T-helper 2 cell (primary cell): ENCODE measurements at places on chromosomes 1 and 21.

DNA sequence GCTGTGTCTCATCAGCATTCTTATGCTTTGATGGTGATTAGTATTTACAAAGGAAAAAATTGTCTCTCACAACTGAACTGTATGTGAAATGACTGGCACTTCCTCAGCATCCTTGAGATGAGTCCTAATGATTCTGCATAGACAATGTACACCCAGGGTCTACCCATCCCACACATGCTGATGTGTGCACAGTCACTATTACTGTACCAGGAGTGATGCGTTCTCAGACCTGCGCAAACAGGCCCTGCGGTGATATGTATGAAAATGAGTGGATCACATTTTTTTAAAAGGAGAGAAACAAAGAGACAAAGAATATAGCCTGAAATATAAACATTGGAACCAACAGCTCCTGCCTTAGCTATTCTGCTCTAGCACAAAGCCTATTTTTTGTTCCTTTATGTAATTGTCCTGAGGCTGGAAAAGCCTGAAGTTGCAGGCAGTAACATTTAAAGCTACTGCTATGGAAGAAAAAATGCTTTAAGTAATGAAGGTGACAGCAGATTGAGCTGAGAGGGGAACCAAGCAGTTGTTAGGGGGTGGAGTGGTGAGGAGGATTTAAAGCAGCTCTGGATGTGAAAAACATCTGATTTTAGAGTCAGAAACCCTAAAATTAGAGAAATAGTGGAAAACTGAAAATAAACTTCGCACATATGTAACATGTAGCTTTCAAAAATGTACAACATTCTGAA is 5.5 kb downstream of the RCAN1 start:
- no peak for DNase-seq

GRCh38 chr1:64474665-64475439 is 4.9 kb downstream of the CACHD1 start:
- DNase-seq: no peak

DNA sequence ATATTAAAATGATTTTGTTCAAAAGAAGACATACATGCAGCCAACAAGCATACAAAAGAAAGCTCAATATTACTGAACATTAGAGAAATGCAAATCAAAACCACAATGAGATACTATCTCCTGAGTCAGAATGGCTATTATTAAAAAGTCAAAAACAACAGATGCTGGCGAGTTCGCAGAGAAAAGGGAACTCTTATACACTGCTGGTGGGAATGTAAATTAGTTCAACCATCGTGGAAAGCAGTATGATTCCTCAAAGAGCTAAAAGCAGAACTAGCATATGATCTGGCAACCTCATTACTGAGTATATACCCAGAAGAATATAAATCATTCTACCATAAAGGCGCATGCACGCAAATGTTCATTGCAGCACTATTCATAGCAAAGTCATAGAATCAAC is 126.0 kb upstream of the HMCN1 start:
- no peak for DNase-seq

DNA sequence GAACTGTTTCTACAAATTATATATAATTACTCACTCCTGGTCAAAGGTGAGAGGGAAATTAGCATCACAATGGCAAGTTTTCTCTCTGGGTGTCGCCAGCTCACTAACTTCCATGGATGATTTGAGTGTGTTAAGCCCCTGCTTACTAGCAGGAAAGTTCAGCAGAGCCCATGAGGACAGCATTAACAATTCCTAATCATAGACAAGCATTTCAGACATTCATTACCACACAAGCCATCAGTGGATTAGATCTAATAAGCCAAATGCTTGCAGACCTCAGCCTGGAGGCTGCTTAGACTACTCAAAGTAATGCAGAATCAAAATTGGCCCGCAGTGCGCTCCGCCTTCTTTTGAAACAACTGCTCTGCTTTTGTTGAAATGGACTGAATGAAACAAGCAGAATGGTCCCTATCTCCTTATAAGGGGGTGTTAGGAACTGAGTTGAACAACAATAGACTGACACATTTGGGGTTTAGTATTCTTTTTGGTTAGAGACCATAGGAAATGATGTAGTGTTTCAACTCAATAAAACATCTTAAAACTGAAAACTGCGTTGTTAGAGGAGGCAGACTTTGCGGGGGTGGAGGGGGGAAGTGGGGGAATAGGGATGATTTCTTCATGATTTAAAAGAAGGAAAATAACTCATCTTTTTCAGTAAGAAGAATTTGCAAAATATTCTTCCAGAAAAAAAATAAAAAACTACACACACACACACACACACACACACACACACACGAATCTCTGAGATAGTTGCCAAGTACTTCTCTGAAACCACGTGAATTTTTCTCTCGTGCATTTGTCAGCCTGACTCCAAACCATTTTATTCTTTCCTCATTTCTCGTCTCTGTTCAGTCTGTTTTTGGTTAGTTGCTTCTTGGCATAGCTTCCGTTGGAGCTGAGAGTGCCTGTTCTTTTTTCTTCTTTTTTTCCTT is 54.6 kb downstream of the GORAB start:
- no peak for DNase-seq
